Fibroblast of the conjunctiva (primary cell): ENCODE measurements at places on chromosomes 1 and 21.

DNA sequence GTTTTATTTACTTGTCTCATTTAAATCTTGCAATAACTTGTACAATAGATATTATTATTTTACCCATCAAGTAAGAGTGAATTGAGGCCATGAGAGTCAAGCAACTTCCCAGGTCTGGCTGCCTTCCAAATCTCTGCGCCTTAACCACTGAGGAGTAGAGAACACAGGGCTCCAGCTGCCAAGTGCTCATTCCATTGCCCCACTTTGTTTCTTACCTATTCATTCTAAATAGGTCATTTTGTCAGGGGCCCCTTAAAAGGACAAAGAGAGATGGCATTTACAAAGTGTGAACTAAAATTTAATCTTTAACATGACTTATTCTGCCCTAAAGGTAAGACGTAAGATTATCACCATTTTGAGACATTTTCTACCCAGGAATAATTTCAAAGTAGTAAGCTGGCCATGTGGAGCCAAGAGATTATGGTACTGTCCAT lies 3.5 kb downstream of the PPP1R15B start:
- DNase-seq: peak; percentile 68

DNA sequence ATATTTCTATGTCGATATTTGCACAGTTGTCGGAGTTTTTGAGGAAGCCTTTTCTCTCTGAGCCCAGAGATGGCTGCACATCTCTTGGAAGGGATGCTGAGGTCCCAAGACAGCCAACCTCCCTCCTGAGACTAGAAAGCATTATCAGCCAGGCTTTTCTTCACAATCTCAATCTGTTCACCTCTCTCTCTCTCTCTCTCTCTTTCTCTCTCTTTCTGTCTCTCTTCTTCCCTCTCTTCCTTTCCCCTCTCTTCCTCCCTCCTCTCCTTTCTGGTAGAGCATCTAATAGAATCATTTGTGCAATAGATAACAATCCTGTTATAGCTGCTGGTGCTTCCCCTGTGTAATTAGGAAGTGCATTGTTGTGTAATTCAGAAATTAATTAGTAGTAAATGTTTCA lies 131.8 kb downstream of the CAPN8 start:
- no peak for DNase-seq

DNA sequence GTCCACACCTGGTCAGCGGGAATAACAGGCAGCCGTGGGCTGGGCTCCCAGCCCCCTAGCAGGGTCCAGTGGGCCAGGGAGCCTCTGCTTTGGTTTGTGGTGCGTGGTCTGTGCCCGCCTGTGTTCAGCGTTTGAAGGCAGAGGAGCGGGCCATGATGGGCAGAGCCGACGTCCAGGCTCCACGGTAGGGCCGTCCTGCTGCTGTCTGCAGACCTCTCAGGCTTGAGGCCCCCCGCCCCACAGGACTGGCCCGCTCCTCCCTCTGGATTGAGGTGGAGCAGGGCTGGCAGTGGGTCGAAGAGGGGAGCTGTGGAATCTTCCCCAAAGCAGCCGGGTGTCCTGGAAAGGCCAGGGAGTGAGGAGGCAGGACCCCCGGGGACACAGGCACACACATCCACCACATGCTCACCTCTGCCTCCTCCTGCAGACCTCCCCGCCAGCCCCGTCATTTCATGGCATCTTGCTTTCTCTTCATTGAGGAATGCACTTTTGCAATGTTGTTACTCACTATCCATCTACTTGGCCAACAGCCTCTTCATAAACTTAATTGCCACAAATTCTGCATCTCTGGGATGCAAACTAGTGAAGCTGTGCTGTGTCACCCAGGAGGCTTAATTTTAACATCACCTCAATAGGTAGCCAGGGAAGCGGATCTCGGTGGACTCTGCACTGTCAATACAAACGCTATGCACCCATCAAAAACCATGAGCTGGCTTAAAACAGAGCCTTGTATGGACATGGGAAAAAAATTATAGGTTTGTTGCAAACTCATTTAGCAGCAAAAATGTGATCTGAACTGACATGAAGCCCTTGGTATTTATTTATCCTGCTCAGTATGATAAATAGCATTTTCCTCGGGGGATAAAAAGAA lies 85.9 kb downstream of the PDE9A start:
- no peak for DNase-seq

DNA sequence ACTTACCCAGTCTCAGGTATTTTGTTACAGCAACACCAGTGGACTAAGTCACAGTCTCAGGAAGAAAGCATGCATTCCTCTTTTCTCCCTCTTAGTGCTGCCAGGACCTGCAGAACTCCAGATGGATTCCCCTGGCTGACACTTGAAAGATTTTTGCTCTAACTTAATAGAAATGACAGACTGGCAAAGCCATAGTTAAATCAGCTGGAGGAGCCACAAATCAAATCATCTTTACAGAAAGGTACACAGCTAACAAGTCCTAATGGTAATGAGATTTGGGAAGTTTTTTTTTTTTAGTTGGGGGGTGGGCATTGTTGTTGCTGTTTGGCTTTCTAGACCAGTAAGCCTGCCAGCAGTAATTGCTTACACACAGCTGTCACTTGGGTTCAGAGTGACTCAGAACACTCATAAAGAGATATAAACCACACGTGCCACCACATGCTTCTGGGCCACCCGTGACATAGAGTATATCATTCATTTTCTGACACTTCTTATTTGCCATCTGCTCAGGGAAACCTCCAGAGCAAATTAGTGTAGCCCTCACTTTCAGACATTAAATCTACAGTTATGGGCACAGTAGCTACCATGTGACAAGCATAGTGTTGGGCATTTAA lies 72.4 kb downstream of the FH start:
- DNase-seq: no peak

DNA sequence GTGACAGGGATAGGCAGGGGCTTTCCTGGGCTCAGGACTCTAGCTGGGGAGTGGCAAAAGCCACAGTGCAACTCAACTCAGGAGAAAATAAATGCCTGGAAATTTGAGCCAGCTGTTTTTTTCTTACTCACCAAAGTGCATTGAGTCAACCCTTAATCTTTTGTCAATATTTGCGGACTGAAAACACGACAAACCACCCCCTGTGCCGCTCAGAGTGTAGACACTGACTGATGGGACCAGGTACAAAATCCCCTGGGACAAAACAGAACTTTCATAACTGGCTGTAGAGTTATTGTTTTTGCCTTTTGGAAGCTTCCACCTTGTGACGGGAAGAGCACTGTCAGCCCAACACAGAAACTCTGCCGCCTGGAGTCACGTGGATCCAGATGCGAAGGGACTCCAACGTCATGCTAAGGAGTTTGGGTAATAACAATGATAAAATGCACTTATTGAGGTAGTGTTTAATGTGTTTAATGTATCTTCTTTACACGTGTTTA lies 164.6 kb downstream of the PLPP3 start:
- DNase-seq: no peak

GRCh38 chr1:208919371-208919770 lies 664.1 kb upstream of the CAMK1G start:
- DNase-seq: no peak

DNA sequence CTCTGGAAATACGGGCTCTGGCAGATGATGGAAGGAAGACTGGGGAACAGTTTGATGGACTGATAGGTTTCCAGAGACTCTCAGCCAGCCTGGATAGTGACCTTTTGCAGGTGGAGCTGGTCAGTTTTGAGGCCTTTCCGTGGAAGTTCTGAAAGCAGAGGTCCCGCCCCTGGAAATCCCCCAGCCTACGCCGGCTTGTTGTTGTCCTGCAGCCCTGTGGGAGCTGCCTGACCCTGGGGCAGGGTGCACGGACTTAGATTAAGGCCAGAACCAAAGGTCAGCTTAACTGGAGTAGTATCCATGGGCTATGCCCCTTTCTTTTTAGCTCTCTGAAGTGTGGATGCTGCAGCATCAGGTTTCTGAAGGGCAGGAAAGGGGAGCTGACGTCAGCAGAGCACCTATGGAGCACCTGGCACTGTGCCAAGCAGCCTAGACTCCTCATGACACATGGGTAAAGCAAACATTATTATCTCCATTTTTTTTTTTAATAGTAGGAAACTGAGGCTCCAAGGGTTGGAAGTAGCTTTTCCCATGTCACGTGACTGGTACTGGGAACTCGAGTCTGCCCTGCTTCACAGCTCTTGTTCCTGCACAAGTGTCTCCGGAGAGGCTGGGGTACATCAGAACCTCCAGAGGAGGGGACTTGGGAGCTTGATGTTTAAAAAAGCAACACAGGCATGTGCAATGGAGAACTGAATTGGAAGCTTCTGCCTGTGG lies 38.5 kb downstream of the IER5 start:
- no peak for DNase-seq

DNA sequence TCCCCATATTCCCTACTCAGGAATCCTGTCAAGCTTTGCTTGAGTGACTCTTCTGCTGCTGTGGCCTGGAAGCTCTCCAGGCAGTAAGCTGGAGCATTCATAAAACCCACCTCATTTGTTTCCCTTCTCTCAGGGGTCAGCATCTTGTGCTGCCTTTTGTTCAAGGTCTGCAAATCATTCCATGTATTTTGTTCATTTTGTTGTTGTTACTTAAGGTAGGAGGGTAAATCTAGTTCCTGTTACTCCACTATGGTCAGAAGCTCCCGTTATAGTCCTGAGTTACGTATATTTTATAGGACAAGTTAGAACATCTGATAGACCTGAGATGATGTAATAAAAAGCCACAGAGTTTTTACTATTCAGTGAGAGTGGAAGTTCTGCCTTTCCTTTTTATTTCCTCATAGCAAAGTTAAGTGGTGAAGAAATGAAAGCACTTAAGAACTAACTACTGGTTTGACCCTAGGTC lies 9.9 kb downstream of the SYNJ1 start:
- DNase-seq: no peak

GRCh38 chr1:205003358-205004131 lies 39.5 kb upstream of the CNTN2 start:
- no peak for DNase-seq

DNA sequence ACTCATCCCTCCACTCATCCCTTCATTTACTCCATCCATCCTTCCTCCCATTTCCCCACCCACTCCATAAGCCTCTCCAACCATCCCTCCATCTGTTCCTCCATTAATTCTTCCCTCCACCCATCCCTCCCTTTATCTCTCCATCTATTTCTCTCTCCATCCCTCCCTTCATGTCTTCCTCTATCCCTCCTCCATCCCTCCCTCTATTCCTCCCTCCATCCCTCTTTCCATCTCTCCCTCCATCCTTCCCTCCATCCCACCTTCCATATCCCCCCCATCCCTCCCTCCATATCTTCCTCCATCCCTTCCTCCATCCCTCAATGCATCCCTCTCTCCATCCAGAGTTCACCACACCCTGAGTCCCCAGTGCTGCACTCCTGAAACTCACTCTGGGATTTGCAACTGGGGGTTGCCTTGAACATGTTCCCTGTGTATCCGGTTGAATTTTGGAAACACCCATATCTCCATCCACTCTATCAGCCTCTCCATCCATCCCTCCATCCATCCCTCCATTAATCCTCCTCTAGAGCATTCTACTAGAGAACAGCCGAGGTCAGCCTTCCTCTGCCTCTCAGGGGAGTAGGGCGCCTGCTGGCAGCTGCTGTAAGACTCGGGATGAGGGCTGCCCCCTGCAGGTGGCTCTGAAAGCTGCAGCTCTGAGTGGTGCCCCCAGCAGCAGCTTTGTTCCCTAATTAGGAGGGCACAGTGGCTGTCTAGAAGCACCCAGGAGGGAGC lies 39.4 kb downstream of the ABCG1 start:
- DNase-seq: peak; percentile 18

DNA sequence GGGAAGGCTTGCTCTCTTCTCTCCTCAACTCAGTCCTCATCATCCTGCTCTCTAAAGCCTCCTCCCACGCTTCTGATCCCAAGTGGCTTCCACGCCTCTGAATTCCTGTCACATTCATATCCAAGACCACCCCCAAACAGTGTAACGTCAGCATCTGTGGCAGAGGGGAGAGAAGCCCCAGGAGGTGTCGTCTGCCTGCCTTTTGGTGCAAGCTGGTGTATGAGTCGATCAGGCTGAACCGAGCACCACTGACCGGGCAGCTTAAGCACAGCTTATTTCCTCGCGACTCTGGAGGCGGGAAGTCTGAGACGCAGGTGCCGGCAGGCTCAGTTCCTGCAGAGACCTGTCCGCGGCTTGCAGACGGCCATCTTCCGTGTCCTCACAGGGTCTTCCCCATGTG lies 123.8 kb upstream of the RAB4A start:
- DNase-seq: no peak

GRCh38 chr1:31064111-31064717 lies 1.3 kb downstream of the PUM1 start:
- no peak for DNase-seq

- DNase-seq: no peak
These were observed 794 bp upstream of the FAM76A start for GRCh38 chr1:27724961-27725373.

DNA sequence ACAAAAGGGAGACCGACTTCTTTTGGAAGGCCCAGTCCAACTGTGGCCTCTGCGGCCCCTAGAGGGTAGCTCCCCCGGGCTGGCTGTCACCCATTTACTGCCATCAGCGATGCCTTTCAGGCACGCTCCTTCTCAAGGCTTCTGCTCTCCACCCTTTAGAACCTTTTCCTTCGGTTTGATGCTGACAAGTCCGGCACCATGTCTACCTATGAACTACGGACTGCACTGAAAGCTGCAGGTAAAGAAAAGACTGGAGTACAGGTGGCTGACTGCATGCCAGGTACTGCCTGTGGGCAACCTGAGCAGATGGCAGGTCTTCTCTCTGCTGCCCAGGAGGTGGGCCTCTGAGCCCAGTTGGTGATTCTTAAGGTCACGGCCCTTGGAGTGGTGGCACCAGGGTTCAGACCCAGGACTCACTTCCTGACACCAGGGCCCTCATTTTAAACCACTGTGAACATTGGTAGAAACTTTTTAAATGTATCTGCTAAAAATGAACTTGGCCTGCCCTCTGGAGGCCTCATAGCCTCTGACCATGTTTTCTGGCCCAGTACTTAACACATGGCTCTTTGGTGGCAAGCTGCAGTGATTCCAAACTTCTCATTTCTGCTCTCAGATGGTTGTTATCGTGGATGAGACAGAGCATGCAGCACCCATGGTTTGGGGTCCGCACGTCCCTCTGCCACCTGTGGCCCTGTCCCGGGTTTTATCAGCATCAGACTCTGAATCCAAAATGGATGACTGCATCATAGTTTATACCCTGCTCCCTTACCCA lies 45.7 kb downstream of the CAPN9 start:
- no peak for DNase-seq

GRCh38 chr1:96698342-96698983 lies 23.1 kb upstream of the PTBP2 start:
- no peak for DNase-seq

GRCh38 chr1:211616965-211617297 lies 38.0 kb upstream of the SLC30A1 start:
- DNase-seq: no peak

- no peak for DNase-seq
These were observed 5.0 kb downstream of the GAS5 start for GRCh38 chr1:173862769-173863223.

DNA sequence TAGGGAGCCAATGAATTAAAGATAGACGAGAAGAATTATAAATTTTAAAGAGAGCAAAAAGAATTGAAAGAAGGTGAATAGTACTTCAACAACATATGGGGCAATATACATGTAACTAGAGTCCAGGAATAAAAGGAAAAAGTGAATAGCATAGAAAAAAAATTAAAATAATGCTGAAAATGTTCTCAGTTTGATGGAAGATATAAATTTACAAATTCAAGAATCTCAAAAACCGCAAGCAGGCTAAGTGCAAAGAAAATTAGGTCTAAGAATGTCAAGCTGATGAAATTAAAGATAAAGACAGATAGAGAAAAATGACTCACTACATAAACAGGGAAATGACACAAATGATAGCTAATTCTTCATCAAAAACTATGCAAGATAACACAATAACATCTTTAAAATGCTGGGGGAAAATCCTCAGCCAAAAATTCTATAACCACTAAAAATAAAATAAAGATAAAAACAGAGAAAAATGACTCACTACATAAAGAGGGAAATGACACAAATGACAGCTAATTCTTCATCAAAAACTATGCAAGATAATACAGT lies 326.3 kb downstream of the TBX15 start:
- no peak for DNase-seq

- no peak for DNase-seq
These were observed 604.8 kb upstream of the CXADR start for GRCh38 chr21:16908077-16908476.
